IMR-90 (cell line): ENCODE measurements at places on chromosomes 3 and 15. TPM values are rescaled to one million over a fixed set of nuclear protein-coding genes. Genes with fewer than 3 reads are reported as not detected.
A peak's percentile ranks its signal among the peaks of the same experiment; 100 is the strongest.

The CIDEC gene
- total RNA-seq: not detected in 2 replicates

The TM6SF1 gene
- total RNA-seq: 1.6 and 1.9 TPM in 2 replicates

The DNAH1 gene
- 1.7 and 2.0 TPM in 2 replicates for total RNA-seq

The ARRDC4 gene
- 9.1 and 10.6 TPM in 2 replicates for total RNA-seq

The RUBCN gene
- total RNA-seq: 8.3 and 10.8 TPM in 2 replicates

The CFAP100 gene
- total RNA-seq: not detected in 2 replicates

The NOX5 gene
- under 0.01 TPM in 1 of 2 replicates, not detected in the other for total RNA-seq

The PARP15 gene
- not detected in 2 replicates for total RNA-seq

The DISP2 gene
- under 0.01 and 0.36 TPM in 2 replicates for total RNA-seq

The CCDC39 gene
- total RNA-seq: not detected in 2 replicates

The THAP10 gene
- 2.3 and 3.6 TPM in 2 replicates for total RNA-seq

DNA sequence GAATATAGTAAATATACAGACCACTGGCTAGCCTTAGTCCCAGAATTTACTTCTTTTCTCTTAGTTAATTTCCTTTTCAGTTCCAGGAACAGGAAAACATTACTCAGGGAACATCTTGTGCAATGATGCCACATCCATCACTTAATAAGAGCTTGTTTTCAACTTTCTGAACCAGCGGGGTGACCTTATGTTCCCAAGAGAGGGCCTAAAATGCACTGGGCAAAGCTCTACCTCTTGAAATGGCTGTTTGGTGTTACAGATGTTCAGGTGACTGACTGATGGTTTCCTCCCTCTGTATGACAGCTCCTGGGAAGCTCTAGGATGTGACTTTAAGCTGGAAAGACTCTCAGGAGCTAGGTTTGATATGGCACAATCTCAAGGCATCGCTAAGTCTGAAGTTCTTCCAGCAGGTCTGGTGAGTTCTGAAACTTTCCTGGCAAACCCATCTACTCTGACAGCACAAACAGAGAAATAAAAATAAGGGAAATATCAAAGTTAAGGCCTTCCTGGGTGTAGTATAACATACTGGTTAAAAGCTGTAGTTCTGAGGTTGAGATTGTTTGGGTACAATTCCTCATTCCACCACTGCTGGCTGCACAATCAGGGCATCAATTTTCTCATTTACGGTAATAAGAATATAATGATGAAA, 98.6 kb downstream of the ZIC1 start:
- H3K4me3 ChIP-seq: no peak overlapping the region
- H3K36me3 ChIP-seq: no peaks in the 10 kb centered on the region
- no peaks in the 10 kb centered on the region for H3K27me3 ChIP-seq
- H3K27ac ChIP-seq: no peak overlapping the region

- no peak for DNase-seq
- no peak overlapping the region for H3K4me3 ChIP-seq
- no peak overlapping the region for H3K27ac ChIP-seq
- no peaks in the 10 kb centered on the region for H3K36me3 ChIP-seq
These were observed 449.3 kb upstream of the THRB start for GRCh38 chr3:24943961-24944360.

DNA sequence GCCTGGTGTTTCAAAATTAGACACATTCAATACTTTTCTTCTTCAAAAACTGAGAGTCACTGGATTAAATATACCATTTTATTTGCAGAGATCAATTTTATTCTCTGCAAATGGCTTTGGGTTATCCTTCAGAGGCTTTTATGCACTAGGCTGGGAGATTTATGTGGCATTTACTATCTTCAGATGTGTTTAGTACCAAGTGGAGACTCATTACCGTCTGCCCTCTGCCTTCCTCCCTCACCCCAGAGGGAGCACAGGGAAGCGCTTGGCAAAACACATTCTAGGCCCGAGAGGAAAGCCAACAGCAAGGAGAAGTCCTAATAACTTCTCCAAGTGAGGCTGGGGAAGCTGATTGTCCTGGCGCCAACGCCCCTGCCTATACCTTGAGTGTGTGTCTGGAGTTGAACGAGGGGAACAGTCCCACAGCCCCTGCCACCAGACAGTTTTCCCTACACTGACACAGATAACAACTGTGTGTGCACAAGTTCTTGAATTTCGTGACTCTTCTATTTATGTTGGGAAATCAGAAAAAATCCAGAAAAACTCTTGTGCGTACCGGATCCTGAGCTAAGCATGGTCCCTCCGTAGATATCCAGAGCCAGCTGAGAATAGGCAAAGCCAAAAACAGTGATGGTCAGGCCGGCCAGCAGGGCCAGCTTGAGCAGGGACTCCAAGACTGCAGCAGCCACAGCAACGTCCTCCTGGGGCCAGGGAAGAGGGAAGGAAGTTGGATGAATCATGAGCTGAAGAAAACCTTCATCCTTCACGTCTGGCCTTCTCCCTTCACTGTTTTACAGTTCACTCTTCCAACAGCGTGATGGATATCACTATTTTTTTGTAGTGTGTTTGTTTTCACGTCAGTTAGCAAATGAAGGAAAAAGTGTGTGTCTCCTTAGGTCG, 26.6 kb downstream of the RFT1 start:
- H3K4me3 ChIP-seq: no peak overlapping the region
- peaks cover 32% of the 10 kb centered on the region for H3K36me3 ChIP-seq
- no peaks in the 10 kb centered on the region for H3K27me3 ChIP-seq
- DNase-seq: peak; percentile 8
- H3K27ac ChIP-seq: no peak overlapping the region

GRCh38 chr15:70354346-70354905, 256.7 kb upstream of the TLE3 start:
- no peak overlapping the region for H3K4me3 ChIP-seq
- H3K27me3 ChIP-seq: peaks cover 60% of the 10 kb centered on the region
- no peak overlapping the region for H3K27ac ChIP-seq
- DNase-seq: no peak
- no peaks in the 10 kb centered on the region for H3K4me1 ChIP-seq

- H3K36me3 ChIP-seq: no peaks in the 10 kb centered on the region
- DNase-seq: peak; percentile 17
- H3K4me1 ChIP-seq: peaks cover 24% of the 10 kb centered on the region
- H3K27ac ChIP-seq: peak overlapping the region; percentile 67
These were observed 114.4 kb downstream of the VGLL4 start for GRCh38 chr3:11529281-11529680.

GRCh38 chr3:155741603-155742002, 3.3 kb downstream of the PLCH1 start:
- DNase-seq: no peak
- no peaks in the 10 kb centered on the region for H3K36me3 ChIP-seq
- H3K27me3 ChIP-seq: peaks cover 40% of the 10 kb centered on the region
- H3K27ac ChIP-seq: no peak overlapping the region

DNA sequence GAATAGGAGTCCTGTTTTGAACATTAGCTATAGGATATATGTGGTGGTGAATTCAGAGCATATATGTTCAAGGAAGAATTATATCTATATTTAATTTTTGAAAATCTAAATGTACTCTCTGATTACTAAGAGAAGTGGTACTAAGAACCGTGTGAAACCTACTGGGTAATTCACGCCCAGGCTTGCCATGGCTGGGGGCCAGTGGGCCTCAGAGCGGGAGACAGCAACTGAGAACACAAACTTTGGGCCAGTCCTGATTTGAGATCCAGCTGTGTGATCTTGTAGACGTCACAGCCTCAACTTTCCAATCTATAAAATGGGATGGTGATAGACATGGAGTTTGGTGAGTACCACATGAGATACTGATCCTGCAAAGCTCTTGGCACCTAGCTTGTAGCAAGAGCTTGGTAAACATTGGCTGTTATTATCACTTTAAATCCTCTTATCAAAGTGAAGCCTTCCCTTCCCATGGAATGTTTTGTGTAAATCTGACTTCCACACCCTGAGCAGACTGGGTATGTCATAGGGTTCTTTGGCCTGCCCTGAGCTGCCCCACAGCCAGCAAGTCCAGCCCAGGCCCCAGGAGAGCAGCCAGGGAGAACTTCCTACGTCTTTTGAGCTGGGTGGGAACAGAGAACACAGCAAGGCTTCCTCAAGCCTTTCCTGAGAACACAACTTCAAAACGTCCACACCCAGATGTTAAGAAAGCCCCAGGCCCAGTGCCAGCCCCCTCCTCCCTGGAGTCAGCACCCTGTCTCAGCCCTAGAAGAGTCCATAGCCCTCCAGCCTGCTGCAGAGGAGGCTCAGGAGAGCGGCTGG, 8.2 kb upstream of the PAQR5 start:
- peaks cover 7% of the 10 kb centered on the region for H3K27me3 ChIP-seq
- H3K27ac ChIP-seq: no peak overlapping the region
- H3K36me3 ChIP-seq: no peaks in the 10 kb centered on the region
- DNase-seq: no peak

DNA sequence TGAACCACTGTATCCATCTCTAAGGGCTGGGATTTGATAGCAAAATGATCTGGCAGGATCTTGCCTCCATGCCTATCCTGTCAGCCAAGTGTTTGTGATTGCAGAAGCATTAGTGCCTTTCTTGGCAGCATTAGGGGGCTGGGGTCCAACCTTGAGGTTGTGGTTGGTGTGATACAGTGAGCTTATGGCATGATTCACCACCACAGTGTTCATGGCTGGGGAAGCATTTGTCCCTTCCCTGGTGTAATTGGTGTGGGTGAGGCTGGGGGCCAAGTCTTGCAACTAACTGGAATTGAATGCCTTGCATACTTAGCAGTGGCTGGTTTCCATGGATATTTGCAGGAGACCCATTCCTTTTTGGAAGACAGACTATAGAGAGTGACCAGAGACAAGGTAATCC, 271.0 kb upstream of the TBL1XR1 start:
- peak; percentile 96 for DNase-seq
- H3K4me1 ChIP-seq: peaks cover 12% of the 10 kb centered on the region
- no peaks in the 10 kb centered on the region for H3K36me3 ChIP-seq
- peak overlapping the region; percentile 2; the same call in 1 of the 2 replicates for H3K27ac ChIP-seq
- H3K4me3 ChIP-seq: no peak overlapping the region

- DNase-seq: no peak
- no peaks in the 10 kb centered on the region for H3K36me3 ChIP-seq
- no peak overlapping the region for H3K27ac ChIP-seq
- H3K27me3 ChIP-seq: no peaks in the 10 kb centered on the region
These were observed 276.7 kb downstream of the ROBO1 start for GRCh38 chr3:79491029-79491641.

GRCh38 chr15:68618394-68618793, 39.6 kb downstream of the CORO2B start:
- no peaks in the 10 kb centered on the region for H3K27me3 ChIP-seq
- H3K4me3 ChIP-seq: no peak overlapping the region
- DNase-seq: no peak
- H3K27ac ChIP-seq: no peak overlapping the region
- H3K36me3 ChIP-seq: no peaks in the 10 kb centered on the region

GRCh38 chr15:29921130-29921601, 98.9 kb upstream of the TJP1 start:
- no peak overlapping the region for H3K4me3 ChIP-seq
- no peak overlapping the region for H3K27ac ChIP-seq
- no peaks in the 10 kb centered on the region for H3K36me3 ChIP-seq

DNA sequence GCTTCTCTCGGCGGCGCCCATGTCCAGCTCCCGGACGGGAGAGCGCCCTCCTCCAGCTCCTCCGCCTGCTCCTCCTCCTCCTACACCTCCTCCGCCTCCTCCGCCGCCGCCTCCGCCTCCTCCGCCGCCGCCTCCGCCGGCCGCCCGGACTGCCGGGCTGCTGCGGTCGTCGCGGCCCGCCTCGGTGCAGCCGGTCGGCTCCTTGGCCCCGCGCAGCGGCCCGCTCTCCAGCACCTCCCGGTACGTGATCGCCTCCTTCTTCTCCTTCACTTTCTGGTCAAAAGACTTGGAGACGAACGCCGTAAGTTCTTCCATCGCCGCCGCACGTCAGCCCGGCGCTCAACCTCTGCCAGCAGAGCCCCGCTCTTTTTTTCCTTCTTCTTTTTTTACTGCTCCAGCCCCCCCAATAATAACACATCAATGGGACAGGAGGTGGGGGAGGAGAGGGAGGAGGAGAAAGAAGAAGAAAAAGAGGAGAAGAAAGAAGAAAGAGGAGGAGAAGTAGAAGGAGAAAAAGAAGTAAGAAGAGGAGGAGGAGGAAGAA, 438 bp downstream of the SHOX2 start:
- H3K27ac ChIP-seq: no peak overlapping the region
- H3K36me3 ChIP-seq: no peaks in the 10 kb centered on the region
- H3K4me1 ChIP-seq: peaks cover 2% of the 10 kb centered on the region; the same call in 1 of the 2 replicates
- H3K27me3 ChIP-seq: peaks cover 66% of the 10 kb centered on the region
- peak overlapping the region; percentile 64 for H3K4me3 ChIP-seq
- DNase-seq: peak; percentile 46

DNA sequence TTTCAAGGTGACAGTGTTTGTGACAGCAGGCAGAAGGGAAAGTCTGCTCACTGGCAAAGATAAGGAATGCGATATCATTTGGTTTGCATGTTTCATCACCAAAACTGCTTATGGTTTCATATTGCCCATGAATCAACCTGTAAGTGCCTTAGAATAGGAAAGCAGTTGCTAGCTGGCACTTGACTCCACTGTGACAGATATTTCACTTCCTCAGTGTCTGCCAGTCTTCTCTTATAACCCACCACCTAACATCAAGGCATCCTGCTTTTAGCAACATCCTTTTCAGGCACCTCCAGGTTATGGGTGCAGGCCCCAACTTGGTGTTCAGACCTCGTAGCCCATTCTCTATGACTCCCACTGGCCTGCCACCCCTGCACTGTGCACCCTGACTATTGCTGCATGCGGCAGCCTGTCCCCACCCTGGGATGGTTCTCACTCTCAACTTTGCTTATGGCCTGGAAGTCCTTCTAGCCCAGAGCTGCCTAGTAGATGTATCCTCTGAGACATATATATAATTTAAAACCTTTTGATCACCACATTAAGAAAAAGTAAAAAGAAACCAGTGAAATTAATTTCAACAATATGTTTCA, 154.4 kb upstream of the RARB start:
- no peak overlapping the region for H3K4me3 ChIP-seq
- no peak for DNase-seq
- no peaks in the 10 kb centered on the region for H3K4me1 ChIP-seq
- H3K27ac ChIP-seq: no peak overlapping the region

- no peak overlapping the region for H3K27ac ChIP-seq
- H3K4me1 ChIP-seq: 0 out of 2 replicates have a peak, but pooled peaks cover 2% of the 10 kb centered on the region
- no peak for DNase-seq
- no peaks in the 10 kb centered on the region for H3K27me3 ChIP-seq
These were observed 103.7 kb downstream of the ATP10A start for GRCh38 chr15:25759421-25759820.

GRCh38 chr3:37707428-37708372, 154.0 kb upstream of the CTDSPL start:
- peaks cover 6% of the 10 kb centered on the region for H3K27me3 ChIP-seq
- H3K4me1 ChIP-seq: no peaks in the 10 kb centered on the region
- DNase-seq: no peak
- H3K4me3 ChIP-seq: no peak overlapping the region
- no peak overlapping the region for H3K27ac ChIP-seq

DNA sequence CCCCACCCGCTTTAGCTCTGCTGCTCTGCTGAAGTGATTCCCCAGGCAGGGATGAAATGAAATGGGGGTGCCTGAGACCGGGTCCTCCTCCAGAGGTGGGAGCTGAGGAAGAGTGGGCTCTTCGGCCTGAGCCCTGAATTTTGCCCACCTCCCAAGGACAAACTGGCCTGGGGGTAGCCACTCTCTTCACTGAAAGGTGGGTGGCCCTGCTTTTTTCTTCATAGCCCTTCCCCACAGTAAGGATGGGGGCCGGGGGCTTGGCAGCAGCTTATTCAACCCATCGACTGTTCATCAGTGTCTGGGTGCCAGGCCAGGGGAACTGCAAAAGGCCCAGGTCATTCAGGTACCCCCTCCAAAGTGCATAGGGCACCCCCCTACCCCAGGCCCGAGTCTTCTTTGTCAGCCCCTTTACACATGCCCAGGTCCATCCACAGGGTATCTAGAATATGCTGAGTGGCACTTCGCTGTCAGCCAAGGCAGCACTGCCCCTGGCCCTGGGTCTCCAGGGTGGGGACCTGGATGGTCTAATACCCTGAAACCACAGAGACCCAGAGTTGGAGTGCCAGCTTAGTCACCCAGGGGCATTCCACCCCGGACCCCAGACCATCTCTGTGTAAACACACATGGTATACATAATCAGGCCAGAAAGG, 7.9 kb downstream of the SCN5A start:
- no peaks in the 10 kb centered on the region; the same call in 1 of the 2 replicates for H3K27me3 ChIP-seq
- no peak for DNase-seq
- no peaks in the 10 kb centered on the region for H3K4me1 ChIP-seq
- H3K4me3 ChIP-seq: no peak overlapping the region
